ENCODE measurements at places on chromosomes 7 and 10. TPM values are rescaled to one million over a fixed set of nuclear protein-coding genes. Genes with fewer than 3 reads are reported as not detected.

DNA sequence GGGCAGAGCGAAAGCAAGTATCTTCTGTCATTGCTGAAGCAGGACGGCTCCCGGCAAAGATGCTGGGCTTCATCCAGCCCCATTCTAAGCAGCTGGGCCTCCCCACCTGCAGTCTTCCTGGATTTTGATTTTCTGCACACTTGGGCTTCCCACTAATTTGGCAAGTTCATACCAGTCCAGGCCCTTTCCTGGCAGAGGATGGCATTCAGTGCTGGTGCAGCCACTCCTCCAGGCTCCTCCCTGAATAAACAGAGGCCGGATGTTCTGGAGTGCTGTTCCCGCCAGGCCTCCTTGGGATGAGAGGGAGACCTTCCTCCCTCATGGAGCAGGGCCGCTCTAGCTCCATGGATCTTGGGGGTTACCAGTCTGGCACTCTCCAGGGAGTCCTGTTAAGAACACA lies 3.4 kb downstream of the BAG3 start:
- H3K36me3 ChIP-seq = peaks cover 11% of the 10 kb centered on the region
- H3K27me3 ChIP-seq = no peaks in the 10 kb centered on the region
- peak overlapping the region; percentile 99 for H3K27ac ChIP-seq
- peak; percentile 80 for DNase-seq

DNA sequence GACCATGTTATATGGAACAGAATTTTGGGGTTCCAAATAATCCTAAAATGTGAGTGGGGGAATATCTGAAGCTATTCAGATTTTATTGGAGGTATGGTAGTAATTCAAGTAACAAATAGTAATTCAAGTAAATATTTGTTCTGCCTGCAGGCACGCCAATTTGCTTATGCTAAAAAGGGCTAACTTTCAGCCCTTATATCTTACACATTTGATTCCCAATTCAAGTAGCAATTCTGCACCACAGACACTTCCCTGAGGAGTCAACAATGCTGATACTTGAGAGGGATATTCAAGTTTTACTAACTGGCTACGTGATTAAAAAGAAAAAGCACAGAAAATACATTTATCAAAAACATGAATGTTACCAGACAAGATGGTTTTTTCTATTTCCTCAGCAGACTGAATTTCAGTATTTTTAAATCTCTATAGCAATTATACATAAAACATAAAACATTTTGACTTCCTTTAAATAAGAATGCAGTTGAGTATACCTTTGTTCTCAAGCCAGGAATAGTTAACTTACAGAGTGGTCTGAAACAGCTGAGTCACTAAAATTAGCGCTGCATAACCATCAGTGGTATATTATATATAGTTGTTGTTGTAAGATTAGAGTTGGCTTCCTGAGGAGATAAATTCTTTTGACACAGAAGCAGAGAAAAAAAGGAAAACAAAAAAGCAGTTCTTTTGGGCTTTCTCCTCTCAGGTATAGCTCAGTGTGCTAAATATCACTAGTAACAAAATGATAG lies 33.9 kb downstream of the MTPN start:
- H3K27me3 ChIP-seq = no peaks in the 10 kb centered on the region
- no peak for DNase-seq
- no peak overlapping the region for H3K4me3 ChIP-seq
- no peak overlapping the region for H3K27ac ChIP-seq
- peaks cover 5% of the 10 kb centered on the region for H3K4me1 ChIP-seq
- H3K36me3 ChIP-seq = peaks cover 25% of the 10 kb centered on the region

GRCh38 chr10:112227331-112227987 lies 43.9 kb upstream of the GPAM start:
- H3K4me3 ChIP-seq = no peak overlapping the region
- H3K36me3 ChIP-seq = no peaks in the 10 kb centered on the region
- H3K27ac ChIP-seq = no peak overlapping the region
- H3K4me1 ChIP-seq = peaks cover 5% of the 10 kb centered on the region
- peaks cover 40% of the 10 kb centered on the region for H3K27me3 ChIP-seq

DNA sequence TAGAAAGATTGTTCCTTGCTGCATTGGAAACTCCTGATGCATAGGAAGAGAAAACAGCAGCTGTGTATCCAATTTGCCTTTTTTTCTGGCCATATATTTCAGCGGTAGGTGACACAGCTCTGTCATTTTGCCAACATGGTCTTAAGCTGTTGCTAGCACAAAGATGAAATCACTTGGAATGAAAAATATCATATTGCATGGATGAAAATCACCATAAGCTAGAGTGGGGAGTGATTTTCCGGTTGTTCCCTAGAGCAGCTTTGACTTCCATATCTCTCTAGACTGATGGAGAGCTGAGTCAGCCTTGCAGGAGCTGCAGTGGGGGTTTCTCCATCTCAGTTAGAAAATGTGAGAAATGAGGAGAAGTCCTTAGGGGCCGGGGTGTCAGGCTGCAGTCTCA lies 38.3 kb upstream of the BTBD16 start:
- H3K27me3 ChIP-seq = no peaks in the 10 kb centered on the region
- DNase-seq = peak; percentile 50
- no peak overlapping the region for H3K4me3 ChIP-seq
- no peak overlapping the region for H3K27ac ChIP-seq
- H3K4me1 ChIP-seq = no peaks in the 10 kb centered on the region

DNA sequence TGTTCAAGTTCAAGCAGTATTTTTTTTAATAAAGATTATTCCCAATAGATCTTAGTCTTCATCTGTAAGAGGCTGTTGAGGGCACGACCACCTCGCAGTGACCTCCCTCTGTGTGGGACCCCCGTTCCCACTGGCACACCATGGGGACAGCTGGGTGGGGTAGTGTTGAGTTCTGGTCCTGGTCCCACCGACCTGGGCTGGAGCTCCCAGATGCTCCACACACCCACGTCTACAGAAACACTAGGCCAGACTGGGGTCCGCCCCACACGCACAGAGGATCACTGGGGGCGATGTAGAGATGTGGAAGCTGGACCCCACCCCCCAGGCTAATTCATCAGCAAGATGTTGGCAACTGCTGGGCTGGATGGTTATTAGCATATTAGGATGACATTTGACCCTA lies 623.6 kb downstream of the PTPRN2 start:
- H3K4me1 ChIP-seq = no peaks in the 10 kb centered on the region
- no peaks in the 10 kb centered on the region for H3K27me3 ChIP-seq
- H3K36me3 ChIP-seq = no peaks in the 10 kb centered on the region
- no peak overlapping the region for H3K27ac ChIP-seq
- DNase-seq = no peak

DNA sequence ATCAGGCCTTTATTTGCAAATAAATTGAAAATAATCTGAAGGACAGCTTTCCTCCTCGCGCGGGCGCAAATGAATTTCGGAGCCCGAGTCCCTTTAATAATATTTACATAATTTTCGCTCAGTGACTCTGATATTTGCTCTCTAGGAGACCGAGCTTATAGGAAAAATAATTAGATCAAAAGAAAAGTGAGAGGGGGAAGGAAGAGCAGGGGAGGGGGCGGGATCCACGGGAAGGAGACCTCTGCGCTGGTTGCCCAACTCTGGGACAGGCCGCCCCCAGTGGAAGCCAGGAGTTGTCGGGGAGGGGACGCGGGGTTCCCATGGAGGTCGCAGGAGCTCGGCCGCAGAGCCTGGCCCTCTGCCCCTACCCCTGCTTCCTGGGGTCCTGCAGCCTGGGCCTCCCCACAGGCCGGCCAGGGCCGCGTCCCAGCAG lies 5.8 kb downstream of the UNCX start:
- H3K4me1 ChIP-seq = peaks cover 7% of the 10 kb centered on the region
- H3K27me3 ChIP-seq = peaks cover 98% of the 10 kb centered on the region
- no peak overlapping the region for H3K27ac ChIP-seq
- no peaks in the 10 kb centered on the region for H3K36me3 ChIP-seq
- no peak overlapping the region for H3K4me3 ChIP-seq

- H3K27ac ChIP-seq = no peak overlapping the region
- no peaks in the 10 kb centered on the region for H3K36me3 ChIP-seq
- no peak overlapping the region for H3K4me3 ChIP-seq
- H3K4me1 ChIP-seq = peaks cover 90% of the 10 kb centered on the region
- no peak for DNase-seq
Measured at GRCh38 chr10:35351021-35351420, 14.7 kb downstream of the CCNY start.

GRCh38 chr10:101380353-101381017 lies 26.5 kb downstream of the BTRC start:
- peaks cover 5% of the 10 kb centered on the region for H3K36me3 ChIP-seq
- no peaks in the 10 kb centered on the region for H3K27me3 ChIP-seq
- H3K27ac ChIP-seq = no peak overlapping the region
- H3K4me1 ChIP-seq = peaks cover 10% of the 10 kb centered on the region
- DNase-seq = no peak

DNA sequence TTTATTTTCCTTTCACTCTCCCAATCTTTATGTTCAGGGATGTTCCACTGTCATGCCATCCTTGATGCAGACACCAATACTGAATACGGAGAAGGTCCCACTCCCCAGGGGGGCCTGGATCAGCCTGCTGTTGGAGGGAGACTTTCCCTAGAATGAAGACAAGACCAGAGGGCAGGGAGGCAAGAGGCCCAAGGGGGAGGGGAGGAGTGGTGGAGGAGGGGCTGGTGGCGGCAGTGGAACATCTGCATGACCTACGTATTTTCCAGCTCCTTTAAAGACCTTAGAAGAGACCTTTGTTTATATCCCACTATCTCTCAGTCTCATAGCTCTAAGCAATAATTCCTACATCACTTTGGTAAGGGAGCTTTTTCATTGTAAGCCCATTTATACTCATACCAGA lies 183.0 kb downstream of the HECW1 start:
- H3K27me3 ChIP-seq = no peaks in the 10 kb centered on the region
- no peak for DNase-seq
- H3K4me3 ChIP-seq = no peak overlapping the region
- no peaks in the 10 kb centered on the region for H3K36me3 ChIP-seq
- H3K4me1 ChIP-seq = no peaks in the 10 kb centered on the region

- no peaks in the 10 kb centered on the region for H3K36me3 ChIP-seq
- H3K4me3 ChIP-seq = no peak overlapping the region
- no peak for DNase-seq
- H3K27me3 ChIP-seq = no peaks in the 10 kb centered on the region
Measured at GRCh38 chr10:51950996-51951555, 251.7 kb upstream of the CSTF2T start.

DNA sequence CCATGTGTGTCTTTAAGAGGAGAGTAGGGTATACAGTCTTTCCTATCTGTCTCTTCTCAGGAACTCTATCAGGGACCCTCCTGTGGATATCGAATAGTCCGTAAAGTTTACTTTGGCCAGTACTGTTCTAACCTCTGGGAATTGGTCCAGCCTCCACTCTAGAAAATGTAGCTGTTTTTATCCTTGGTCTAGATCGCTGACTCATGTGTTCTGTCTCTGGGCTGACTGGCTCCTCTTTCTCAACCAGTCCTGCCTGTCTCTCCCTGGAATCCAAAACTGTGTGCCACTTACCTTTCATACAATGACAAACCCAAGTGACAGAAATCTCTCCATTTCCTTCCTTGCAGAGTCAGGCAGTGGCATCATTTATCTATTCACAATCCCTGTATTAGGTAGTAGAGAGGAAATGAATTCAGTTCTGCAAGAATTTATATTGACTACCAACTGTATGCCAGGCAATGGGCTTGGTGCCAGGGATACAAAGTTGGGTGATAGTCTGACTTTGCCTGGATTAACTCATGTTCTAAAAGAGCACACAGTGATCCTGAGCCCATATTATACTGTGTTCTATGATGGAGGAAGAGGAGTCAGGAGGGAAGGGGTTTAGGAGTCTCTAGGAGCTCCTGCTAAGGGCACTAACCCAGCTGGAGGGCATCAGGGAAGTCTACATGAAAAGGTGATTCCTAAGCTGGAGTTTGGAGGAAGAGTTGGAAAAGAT lies 232.7 kb downstream of the LRMDA start:
- no peaks in the 10 kb centered on the region for H3K27me3 ChIP-seq
- DNase-seq = no peak
- H3K36me3 ChIP-seq = no peaks in the 10 kb centered on the region
- H3K4me1 ChIP-seq = peaks cover 28% of the 10 kb centered on the region

DNA sequence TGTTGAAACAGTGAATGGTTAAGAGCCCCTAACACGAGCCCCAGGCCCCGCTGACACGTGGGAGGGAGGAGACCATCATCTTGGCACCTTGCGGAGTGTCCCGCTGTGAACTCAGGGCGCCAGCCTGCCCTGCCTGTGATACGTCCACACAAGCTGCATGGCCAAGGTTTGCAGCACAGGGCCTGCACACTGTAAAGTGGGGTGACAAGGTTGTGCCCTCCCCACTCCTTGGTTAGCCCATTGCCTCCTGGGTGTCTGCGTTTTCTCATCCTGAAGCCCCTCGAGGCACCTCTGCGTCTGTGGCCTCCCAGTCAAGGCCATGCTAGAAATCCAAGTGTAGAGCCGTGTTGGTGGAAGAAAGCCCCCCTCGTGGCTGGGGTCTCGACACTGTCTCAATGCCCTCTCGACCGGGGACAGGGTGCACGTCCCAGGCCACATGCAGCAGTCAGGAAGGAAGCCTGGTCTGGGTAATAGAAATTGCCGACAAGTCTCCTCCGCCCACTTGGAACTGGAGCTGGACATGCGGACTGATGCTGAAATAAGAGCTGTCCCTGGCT lies 192.1 kb downstream of the DNAJB6 start:
- no peak overlapping the region for H3K4me3 ChIP-seq
- no peaks in the 10 kb centered on the region for H3K36me3 ChIP-seq
- H3K27me3 ChIP-seq = no peaks in the 10 kb centered on the region
- no peak for DNase-seq

DNA sequence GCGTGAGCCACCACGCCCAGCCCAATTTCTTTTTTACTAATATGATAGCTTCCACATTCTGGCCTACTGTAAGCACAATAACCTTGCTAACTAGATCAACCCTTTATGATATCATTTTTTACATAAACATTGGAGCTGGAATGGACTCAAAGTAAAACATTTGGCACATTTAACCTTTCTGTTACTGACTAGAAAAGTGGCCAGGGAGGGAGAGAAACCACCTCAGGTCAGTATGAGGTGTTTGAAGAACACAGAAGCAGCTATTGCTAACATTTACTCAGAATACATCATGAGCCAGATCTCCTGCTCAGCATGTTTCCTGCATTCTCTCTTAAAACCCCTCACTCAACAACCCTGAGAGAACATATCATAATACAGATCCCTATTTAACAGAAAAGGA lies 27.3 kb downstream of the SGMS1 start:
- H3K27me3 ChIP-seq = no peaks in the 10 kb centered on the region
- no peak overlapping the region for H3K27ac ChIP-seq
- H3K36me3 ChIP-seq = no peaks in the 10 kb centered on the region
- no peak for DNase-seq
- no peak overlapping the region for H3K4me3 ChIP-seq

DNA sequence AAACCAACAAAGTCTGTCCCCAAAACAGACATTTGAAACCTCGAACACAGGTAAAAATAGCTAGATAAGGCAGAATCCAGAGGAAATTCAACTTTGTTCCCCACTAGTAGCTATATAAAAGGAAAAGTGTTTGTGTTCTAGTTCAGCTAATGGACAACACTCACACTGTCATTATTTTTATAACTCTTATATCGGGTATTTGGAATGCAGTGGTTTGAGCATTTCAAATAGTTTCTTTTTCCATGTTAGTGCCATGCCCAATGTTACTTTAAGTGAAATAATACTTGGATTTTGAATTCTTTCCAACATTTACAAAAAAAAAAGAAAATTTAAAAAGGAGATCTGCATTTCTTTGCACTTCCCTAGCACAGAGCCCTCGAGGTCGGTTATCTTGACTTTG lies 213.6 kb downstream of the DOCK4 start:
- H3K4me1 ChIP-seq = peaks cover 9% of the 10 kb centered on the region
- H3K27me3 ChIP-seq = no peaks in the 10 kb centered on the region

- DNase-seq = no peak
- no peaks in the 10 kb centered on the region for H3K36me3 ChIP-seq
- H3K4me3 ChIP-seq = no peak overlapping the region
- H3K4me1 ChIP-seq = no peaks in the 10 kb centered on the region
- H3K27me3 ChIP-seq = no peaks in the 10 kb centered on the region
Measured at GRCh38 chr7:94030634-94031033, 26.5 kb upstream of the BET1 start.

Gene GGCT
- total RNA-seq = 41.9 TPM

Gene MEOX2
- total RNA-seq = 38.7 TPM

Gene FKBP9
- total RNA-seq = 91.4 TPM

Gene CYP3A7
- 0.41 TPM for total RNA-seq

Gene VWDE
- 4.3 TPM for total RNA-seq

Gene OPALIN
- not detected for total RNA-seq

Gene ELOVL3
- 0.58 TPM for total RNA-seq
